ENCODE measurements at places on chromosomes 12 and 14.

GRCh38 chr14:60164712-60165546, at the start of gene DHRS7:
TSS of gene DHRS7 (minus strand) at chr14:60165398. CDS start at chr14:60165309, 89 bp downstream.
- DNase-seq: peak; percentile 86

GRCh38 chr14:93892923-93893558, 34.1 kb upstream of the FAM181A start:
- DNase-seq: peak; percentile 27

DNA sequence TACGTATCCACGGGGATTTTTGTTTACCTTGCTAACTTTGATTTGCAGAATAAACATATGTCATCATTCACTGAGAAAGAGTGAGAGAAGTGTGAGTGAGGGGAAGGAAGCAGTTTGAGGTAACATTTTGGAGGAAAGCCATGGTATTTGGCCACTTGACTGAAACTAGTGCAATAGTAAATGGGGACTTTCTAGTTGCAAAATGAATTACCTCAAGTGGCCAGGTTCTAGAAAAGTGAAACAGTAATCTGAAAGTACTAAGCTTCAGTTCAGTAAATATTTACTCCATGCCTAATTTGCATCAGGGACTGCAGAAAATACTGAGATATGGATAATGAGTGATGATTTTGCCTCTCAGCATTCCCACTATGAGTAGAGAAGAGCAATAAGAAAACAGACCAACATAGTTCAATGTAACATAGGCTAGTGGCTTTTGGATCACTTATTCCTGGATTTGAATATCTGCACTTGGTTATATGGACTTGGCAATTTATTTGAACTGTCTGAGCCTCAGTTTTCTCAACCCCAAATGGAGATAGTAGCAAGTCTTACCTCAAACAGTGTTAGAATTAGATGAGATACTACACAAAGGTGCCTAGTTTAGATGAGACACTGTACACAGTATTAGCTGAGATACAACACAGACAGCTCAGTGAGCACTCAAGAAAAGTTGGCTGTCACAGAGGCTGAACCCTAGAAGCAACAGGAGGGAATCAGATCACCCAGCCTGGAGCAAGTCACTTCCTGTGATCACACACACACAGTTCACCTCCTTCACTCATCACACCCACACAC, 439.1 kb downstream of the NPAS3 start:
- no peak for DNase-seq

DNA sequence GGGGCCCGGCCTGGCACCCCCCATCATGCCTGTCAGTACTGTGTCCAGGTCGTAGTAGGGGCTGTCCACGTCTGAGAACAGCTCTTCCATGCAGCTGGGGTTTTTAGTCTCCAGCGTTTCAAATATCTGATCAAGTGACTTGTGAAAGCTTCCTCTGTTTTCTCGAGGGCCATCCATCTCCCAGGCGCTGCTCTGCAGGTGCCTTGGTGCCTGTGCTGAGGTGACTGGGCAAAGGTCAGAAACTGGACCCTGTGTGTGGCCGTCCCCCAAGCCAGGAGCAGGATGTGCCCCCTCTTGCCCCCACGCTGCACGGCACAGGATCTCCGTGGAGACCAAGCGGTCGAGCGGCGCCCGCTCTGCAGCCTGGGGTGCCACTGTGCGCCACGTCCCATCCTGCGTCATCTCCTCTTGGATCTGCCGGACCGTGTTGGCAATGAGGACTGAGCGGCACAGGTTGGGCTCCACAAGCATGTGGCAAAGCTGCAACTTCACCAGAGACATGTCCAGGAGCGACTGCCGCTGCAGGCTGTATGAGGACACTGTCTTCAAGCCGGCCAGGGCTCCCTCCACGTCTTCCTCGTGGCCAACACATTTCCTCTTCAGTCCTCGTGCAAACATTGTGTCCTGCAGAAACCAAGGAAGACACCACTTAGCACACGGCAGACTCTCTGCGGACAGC, 9.4 kb downstream of the CDCA4 start:
- DNase-seq: no peak

- no peak for DNase-seq
These were observed 63.3 kb upstream of the CDKN3 start for GRCh38 chr14:54333511-54333910.

- no peak for DNase-seq
These were observed 3.1 kb upstream of the TXNRD1 start for GRCh38 chr12:104212516-104212915.

DNA sequence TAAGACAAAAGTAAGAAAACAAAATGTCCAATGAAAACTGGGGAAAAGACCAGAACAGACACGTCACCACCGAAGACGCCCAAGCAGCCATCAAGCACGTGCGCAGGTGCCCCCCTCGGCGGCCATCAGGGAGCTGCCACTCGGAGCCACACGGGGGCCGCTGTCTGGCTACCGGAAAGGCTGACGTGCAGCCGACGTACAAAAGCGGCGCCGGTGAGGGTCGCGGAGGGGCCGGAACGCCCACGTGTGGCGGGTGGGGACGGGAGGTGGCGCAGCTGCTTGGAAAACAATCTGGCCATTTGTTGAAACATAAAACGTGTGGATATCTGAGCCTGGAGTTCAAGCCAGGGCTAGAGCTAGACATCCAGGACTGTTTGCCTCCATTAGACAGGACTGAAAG, 60.7 kb downstream of the GALNT9 start:
- DNase-seq: no peak

DNA sequence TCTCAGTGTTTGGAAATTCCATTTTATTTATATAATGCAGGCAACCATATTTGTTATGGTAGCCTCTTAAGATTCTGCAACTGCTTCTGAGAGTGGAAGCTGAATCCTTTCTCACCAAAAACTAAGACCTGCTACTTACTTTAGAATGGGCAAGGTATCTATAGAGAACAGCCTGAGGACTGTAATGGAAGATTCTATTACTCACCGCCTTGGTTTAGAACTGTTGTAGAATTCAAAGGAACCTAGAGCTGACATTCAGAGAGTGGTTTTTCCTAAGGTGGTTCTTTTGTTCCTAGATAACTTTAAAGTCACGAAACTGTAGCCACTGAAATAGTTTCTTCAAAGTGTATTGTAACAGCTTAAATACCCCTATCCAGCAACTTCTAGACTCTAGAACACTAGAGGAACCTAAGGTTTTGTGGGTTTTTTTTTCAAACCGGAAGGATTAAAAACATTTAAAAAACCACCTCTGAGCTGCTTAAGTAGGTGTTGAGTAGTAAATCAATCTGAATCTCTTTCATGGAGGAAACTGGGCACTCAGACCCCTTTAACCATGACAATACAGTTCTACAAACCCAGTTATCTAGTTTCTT, 4.2 kb downstream of the TDP1 start:
- DNase-seq: no peak

GRCh38 chr12:115456946-115457689, 773.1 kb upstream of the TBX3 start:
- DNase-seq: no peak

DNA sequence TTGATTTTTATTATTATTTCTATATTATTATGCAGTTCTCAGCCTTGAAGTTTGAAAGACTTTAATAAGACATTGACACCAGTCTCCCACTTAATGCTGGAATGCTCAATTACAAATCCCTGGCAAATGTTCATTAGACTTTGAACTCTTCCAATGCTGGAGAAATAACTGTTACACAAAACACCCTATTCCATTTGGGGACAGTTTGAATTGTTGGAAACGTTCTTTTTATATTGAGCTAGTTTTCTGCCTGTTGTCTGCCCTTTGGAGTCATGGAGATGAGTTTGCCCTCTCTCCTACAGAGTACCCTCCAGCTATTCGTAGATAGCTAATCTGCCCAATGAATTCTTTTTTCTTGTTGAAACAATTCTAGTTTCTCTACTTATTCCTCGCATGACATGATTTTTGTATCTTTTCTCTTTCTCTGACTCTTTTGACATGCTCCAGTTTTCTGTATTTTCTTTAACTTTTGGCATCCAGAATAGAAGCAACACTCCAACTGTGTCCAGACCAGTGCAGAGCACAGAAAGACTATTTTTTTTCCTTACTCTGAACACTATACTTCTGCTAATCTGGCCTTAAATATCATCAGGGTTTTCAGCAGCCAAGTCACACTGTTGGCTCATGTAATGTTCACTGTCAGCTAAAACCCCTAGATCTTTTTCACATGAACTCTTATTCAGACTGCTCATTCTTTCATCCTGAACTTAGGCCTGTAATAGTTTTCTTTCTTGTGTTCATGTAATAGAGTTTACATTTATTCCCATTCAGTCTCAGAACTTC, 379.3 kb downstream of the RAD51B start:
- no peak for DNase-seq

DNA sequence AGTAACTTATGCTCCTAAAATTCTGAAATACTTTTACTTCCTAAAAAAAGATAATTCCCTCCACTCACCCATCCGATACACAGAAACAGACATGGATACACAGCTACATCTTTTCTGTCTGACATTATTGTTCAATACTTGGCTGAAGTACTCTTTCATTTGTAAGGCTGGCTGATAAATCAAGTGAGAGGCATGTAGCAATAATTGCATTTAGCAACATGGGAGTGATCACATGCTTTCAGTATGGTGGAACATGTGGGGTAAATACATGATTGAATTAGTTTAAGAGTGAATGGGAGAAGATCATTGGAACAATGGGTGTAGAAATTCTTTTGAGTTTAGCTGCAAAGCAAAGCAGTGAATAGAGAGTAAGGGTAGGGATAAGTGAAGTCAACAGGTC, 25.6 kb downstream of the PTPRQ start:
- DNase-seq: no peak

GRCh38 chr14:33056213-33056612, 117.5 kb downstream of the NPAS3 start:
- no peak for DNase-seq

DNA sequence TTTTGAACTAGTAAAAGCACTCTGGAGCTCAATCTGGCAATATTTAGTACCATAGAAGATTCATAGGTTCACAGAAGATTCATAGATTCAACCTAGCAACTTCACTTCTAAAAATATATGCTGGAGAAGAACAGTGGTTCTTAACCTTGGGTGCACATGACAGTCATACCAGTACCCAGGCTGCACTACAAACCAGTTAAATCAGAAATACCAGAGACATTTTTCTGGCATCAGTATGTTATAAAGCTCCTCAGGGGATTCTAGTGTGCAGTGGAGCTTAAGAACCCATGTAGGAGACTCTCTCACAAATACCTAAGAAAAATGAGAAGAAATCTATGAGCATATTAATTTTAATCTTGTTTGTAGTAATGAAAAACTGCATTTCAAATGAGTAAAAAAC, 46.6 kb downstream of the CNTN1 start:
- no peak for DNase-seq

DNA sequence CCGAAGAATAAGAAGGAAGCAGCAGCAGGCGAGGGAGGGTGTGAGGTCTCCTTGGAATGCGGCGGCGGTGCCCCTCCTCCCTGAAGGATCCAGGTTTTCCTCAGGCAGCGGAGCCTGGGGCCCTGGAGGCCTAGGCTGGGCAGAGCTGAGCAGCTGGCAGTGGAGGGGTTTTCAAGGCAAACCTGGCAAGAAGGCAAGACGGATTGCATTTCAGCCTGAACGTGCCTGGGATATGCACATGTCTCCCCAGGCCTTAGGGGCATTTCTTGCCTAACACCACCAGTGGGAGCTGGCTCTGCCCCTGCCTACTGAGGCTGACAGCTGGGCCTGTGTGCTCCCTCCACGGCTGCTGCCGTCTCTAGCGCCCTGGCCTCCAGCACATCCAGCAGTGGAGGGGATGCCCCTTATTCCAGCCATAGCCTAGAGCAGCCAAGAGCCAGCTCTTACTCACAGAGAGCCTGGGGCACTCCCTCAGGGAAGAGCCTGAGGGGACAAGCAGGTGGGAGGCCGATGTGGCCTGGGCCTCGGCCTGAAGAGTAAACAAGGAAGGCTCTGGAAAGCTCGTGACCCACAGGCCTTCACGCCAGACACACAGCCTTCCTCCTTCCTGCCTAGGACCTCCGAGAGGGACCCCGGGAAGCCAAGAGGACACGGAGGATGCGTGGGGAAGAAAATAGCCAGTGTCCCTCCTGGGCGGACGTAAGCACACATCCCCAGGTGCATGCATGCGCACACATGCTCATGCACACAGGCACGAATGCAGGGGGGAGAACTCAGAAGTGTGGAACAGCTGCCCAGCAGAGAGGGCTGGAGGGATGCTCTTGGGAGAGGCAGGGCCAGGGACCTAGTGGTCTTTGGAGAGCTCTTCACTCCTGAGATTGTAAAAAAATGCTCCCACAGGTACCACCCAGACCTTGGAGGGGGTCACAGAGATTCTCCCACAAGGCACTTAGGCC, 23.0 kb upstream of the EIF2B2 start:
- peak; percentile 94 for DNase-seq

- no peak for DNase-seq
These were observed 411.4 kb downstream of the CCDC91 start for GRCh38 chr12:28601570-28602058.

GRCh38 chr14:52871606-52872005, 79.2 kb downstream of the FERMT2 start:
- no peak for DNase-seq

DNA sequence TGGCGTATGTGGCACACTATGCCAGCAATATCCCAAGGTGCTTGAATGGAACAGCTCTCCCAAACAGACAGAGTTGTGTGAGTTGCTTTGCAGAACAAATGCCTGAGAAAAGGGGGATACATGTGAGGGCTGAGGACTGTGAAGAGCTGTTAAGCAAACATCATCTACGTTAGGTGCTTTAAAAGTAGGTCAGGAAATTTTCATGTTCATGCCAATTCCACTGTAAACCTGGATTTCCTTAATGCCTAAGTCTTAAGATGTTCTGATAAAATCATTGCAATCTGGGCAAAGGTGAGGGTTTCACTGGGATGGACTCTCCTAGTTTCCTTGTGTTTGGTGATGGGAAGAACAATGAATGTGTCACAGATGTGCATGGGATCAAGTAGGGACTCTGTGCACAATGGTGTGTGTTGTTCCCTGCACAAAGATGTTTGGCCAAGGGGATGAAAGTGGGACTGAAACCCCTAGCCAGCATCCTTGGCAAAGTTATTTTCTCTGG, 227.9 kb downstream of the KTN1 start:
- no peak for DNase-seq

- no peak for DNase-seq
These were observed 12.9 kb downstream of the BCL11B start for GRCh38 chr14:99258876-99259726.

GRCh38 chr12:109925185-109925840, 25.2 kb downstream of the TCHP start:
- no peak for DNase-seq

GRCh38 chr12:10610188-10610587, 3.2 kb downstream of the MAGOHB start:
- no peak for DNase-seq

DNA sequence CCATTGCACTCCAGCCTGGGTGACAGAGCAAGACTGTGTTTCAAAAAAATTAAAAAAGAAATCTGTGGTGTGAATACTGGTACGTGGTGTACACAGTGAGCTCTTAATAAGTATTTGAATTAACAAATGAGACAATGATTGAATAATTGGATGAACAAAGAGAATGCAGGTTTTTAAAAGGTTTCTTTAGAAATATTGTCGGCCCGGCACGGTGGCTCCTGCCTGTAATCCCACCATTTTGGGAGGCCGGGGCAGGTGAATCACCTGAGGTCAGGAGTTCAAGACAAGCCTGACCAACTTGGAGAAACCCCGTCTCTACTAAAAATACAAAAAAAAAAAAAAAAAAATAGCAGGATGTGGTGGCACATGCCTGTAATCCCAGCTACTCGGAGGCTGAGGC, 6.6 kb downstream of the HIF1A start:
- DNase-seq: no peak

- no peak for DNase-seq
These were observed 4.0 kb downstream of the FZD10 start for GRCh38 chr12:130166306-130166705.

GRCh38 chr14:54788701-54789100, 113.9 kb downstream of the GCH1 start:
- DNase-seq: no peak

- DNase-seq: peak; percentile 3
These were observed 10.9 kb upstream of the TFCP2 start for GRCh38 chr12:51183816-51184215.

- DNase-seq: no peak
These were observed 137.6 kb downstream of the TSPAN9 start for GRCh38 chr12:3214526-3215365.

All from NCI-H446 (cell line).